ENCODE measurements at places on chromosomes 13 and 19.

GRCh38 chr19:7744199-7744786 is 3.0 kb downstream of the CD209 start:
- DNase-seq, result no peak

DNA sequence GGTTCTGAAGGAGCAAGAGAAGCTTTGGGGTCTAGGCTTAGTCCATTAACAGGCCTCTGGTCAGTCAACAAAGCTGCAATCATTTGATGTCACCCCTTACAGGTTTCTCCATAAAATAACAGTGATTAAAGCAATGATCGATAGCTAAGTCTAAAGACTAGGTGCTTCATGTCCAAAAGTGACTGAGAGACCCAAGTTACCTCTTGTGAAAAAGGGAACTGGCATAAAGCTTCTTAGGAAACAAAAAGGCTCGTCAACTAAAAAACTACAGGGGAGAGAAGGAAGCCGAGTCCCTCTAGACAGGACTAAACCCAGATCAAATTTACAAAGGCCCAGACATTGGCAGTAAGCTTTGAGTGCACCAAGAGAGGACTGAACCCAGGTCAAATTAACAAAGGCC is 2.2 kb downstream of the DCUN1D2 start:
- no peak for DNase-seq

- no peak for DNase-seq
Observed at GRCh38 chr19:45515807-45516401, 8.6 kb downstream of the VASP start.

DNA sequence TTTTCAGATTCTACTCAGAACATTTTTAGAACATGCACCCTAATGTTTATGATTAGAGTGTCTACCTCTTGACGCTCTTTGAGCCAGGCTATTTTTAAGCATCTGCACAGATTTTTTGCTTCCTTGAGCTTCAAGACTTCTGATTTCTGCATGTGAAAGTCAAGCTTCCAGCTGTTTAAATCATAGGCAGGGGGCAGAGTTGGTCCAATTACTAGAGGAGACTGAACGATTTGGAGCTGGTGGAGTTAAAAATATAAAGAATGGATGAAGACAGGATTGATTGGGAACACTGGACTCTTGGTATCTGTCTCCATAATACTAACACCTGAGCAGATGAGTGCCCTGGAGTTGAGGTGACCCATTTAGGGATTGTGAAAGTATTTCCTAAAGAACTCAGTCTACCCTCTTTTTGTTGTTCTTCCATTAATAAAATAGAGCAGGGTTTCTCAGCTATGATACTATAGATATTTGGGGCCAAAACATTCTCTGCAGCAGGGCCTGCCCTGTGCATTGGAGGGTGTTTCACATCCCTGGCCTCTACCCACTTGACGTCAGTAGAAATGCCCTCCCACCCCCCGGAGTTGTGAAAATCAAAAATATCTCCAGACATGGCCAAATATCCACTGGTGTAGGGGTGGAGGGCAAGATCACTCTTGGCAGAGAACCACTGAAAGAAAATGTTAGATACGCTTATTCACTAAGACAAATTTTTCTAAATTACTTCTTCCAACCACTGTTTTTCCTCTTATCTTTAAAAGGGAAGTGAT is 160.1 kb downstream of the COG6 start:
- DNase-seq, result no peak

DNA sequence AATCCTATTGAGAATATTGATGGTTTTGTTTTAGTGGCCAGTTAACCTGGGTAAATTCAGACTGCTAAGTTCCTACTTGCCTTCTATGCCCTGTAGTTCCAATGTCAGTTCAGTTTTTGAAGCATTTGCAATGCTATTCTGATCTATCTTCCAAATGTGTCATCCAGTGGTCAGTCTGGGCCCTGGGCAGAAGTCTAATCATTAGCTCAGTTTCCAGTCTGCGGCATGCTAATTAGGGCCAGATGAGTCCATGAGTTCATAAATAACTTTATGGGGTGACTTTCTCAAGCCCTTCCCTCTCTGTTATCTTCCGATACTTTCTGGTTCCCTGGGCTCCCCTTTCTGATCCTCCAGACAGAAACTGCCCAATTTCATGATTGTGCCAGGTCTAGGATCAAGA is 32.7 kb downstream of the FAM187B start:
- DNase-seq, result no peak

- no peak for DNase-seq
Observed at GRCh38 chr13:23915308-23915707, 18.0 kb upstream of the C1QTNF9B start.

DNA sequence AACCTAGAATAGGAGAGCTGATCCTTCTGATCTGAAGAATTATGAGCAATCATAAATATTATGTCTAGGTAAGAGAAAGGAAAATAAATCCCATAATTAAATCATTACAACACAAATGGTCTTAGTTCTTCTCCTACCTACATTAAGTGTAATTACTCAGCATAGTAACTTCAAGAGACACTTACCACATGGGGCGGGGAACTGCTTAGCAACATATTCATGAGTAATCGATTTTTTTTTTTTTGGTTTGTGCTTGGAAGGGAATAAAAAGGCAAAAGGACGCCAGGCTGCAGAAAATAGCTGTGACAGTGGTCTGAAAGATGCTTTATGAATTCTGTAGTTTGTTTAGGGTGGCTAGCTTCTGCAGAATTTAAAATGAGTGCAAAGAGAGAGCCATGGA is 103.3 kb upstream of the HTR2A start:
- no peak for DNase-seq

DNA sequence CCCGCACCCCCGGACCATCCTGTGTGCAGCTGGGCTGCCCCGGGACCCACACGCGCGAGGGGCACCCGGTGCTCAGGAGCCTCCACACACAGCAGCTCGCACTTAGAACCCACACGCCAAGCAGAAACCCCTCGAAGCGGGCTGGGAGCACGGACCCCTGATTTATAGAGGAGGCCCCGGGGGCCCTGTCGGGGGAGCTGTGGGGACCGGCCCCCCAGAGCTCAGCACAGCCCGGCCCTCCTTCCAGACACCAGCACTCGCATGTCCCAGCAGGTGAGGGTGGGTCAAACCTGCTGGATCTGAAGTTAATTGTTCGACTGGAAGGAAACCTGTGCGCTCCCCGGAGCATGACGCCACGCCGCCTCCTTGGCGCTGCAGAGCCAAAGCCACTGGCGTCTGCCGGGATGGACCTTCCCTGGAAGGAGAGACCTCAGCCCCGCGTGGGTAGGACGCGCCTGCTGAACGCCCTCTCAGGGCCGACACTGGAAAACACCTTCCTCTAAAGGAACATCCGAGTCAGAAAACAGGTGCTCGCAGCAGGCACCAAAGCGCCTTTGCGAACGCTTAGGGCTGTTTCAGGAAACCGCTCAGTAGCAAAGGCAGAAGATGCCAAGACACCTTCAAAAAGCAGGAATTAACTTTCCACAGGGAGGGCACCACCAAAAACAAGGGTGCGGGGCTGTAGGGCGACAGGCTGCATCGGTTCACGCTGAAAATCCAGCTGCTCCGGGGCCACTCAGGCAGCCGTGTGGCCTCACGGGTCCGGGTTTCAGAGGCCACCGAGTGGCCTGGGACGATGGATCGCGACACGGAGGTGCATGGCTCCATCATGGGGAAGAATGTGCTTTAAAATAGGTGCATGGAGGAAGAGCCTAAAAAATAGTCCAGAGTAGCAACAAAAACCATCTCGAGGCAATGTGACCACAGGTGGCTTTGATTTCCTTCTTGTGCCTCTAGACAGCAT is 37.8 kb upstream of the GRTP1 start:
- DNase-seq, result no peak

- no peak for DNase-seq
Observed at GRCh38 chr19:33704271-33704670, 82.5 kb downstream of the CHST8 start.

- no peak for DNase-seq
Observed at GRCh38 chr13:45297456-45298205, 43.4 kb downstream of the TPT1 start.

DNA sequence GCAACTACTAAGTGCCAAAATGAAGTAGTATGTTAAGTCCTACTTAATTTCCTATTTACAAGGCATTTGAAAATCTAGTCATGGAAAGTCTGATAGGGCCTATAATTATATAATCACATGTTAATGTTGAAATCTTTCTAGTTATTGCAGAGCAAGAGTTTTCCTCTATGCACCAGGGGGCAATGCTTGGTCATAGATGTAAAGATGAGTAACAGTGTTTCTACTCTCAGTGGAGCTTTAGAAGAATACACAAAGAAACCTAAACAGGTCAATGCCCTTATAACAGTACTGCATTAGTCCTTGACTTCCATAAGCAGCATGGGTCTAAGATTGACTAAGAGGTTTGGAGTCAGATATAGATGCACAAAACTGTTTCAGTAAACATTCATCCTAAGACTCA is 218.7 kb downstream of the KCTD12 start:
- no peak for DNase-seq

DNA sequence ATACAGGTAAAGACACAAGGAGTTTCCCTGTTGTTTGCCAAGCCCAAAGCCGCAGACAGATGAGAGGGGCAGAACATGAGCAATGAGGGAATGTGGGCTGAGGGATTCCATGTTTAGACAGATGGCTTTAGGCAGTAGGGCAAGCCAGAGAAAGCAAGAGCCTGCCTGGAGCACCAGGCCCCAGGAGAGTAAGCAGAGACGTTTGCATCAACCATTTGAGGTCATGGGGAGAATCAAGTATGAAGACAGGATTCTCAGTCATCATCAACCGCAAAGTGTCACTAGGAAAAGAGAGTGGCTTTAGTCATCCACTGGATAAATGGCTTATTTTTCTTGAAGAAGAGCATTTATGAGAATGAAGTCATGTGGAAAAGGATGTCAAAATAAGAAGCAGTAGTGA is 184.7 kb downstream of the COG6 start:
- no peak for DNase-seq

DNA sequence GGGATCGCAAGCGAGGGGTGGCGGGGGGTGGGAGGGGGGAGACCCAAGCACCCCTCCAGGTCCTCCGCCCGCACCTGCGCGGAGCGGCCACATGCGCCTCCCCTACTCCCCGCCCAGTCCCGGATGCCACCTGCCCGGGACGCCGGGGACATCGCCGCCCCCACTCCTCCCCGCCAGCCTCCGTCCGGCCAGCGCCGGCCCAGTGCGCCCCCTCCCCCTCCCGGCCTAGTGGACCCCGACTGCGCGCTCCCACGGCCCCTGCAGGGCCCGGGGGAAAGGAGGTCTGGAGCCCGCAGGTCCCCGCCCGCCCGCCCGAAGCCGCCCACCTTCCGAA is 263 bp downstream of the RHPN2 start:
- no peak for DNase-seq

DNA sequence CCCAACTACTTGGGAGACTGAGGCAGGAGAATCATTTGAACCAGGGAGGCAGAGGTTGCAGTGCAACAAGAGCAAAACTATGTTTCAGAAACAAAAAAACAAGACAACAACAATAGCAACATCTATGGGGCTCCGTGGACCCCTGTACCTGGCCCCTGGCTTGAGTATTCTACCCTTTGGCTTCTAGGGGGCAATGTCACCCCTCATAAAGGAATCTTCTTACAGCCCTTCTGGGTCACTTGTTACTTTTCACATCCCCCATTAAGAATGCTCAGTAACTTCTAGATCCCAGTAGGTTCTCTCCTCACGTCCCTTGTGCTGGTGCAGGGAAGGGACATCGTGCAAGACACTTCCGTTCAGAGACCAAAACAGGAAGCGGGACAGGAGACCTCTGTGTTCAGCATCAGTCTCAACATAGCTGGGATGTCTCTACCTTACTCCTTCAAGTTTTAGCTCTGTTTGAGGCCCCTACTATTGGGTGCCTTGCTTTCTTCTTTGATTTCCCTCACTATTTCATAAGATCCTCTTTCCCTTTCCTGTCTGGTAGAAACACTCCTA is 218.1 kb upstream of the ARGLU1 start:
- no peak for DNase-seq

DNA sequence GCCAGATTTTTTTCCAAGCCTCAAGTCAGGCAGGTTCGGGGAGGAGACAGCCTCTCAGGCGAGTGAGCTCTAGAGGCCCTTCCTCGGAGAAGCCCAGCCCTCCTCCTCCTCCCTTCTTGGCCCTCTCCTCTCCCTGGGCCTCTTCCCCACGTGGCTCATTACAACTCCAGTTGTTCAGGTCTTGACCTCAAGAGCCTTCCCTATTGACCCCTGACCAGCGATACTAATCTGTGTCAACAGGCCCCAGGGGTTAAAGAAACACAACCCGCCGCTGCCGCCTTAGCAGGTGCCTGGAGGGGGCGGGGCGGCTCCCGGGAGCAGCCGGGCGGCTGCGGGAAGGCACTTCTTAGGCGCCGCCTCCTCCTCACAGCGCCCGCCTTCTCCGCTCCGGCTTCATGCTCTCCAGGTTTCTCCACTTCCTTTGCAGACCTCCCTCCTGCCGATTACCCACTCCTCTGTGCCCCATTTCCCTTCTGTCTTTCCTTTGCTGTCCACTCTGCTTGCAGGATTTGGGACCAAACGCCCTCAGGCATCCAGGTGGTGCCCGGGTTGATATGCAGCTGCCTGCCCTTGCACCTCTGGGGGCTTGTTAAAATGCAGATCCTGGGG is 51.0 kb downstream of the LYL1 start:
- no peak for DNase-seq

- DNase-seq, result no peak
Observed at GRCh38 chr13:51154029-51154555, 43.0 kb upstream of the C13orf42 start.

DNA sequence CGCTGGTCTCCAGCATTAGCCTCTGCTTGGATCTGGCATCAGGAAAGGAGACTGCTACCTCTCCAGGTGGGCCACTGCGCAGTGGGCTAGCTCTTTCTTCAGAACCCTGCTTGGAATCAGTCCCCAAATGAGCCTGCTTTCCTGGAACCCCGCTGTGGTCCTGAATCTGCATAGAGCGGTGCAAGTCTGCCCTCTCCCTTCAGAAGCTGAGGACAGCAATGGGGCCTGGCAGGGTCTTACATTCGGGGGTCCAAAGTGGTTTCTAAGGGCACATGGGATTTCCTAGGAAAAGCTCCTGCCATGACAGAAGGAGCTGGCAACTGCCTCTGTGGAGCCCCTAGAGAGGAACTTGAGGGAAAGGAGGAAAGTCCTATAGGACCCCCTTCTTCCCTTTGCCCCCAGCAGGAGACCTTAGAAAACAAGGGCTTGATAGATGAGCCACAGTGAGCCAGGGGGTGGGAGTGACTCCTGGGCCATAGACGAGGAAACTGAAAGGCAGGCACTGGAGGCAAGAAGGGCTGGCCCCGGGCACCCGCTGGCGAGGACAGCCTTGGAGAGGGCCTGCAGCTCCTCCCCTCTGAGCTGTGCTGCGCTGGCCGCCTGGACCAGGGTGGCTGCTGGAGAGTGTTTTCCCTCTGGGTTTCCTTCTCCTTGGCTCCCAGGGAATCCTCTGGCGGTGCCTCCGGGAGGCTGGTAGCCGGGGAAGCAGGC is 1.4 kb upstream of the VSTM2B start:
- DNase-seq, result no peak

DNA sequence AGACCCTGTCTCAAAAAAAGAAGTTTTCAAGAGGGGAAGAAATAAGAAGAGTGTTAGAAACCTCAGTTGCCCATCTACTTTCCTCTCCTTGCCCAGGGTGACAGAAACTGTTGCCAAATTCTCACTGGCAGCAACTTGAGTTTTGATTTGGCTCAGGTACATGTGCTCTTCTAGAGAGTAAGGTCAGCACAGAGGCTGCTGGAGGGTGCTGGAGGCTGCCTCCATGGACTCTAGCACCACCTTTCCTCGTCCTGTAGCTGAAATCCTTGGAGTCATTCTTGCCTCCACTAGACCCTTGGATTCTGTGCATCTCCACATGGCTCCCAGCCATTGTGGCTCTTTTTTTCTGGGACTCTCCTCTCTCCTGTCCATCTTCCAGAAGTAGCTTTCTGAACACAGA is 149.1 kb downstream of the TM9SF2 start:
- DNase-seq, result no peak

All from NCI-H1048 (cell line).